ENCODE measurements at places on chromosomes 4 and X. TPM values are rescaled to one million over a fixed set of nuclear protein-coding genes. Genes with fewer than 3 reads are reported as not detected.
A peak's percentile ranks its signal among the peaks of the same experiment; 100 is the strongest.

DNA sequence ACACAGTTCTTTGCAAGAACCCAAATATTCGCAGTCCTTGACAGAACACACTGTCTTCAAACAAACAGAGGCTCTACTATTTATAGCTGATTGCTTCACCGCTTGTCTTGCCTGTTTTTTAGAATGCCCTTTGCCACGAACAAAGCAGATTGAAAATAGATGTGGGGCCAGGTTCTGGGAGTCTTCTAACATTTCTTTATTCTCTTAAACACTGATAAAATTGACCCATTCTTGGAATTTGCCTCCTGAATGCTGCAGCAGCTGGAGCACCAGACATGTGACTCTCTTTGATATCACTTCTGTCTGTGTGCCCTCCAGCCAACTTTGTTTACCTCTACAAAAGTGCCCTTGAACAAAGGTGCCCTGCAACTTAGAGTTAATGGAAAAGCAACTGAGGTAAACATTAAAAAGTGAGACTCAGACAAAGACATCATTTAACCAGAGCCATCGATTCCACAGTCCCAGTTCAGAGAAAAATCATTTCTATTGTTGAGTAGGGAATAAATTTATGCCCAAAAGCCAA, 64.2 kb upstream of the SPP1 start:
- H3K36me3 ChIP-seq: no peaks in the 10 kb centered on the region
- H3K4me1 ChIP-seq: peaks cover 25% of the 10 kb centered on the region
- H3K4me3 ChIP-seq: no peak overlapping the region
- no peaks in the 10 kb centered on the region for H3K27me3 ChIP-seq
- H3K27ac ChIP-seq: no peak overlapping the region

DNA sequence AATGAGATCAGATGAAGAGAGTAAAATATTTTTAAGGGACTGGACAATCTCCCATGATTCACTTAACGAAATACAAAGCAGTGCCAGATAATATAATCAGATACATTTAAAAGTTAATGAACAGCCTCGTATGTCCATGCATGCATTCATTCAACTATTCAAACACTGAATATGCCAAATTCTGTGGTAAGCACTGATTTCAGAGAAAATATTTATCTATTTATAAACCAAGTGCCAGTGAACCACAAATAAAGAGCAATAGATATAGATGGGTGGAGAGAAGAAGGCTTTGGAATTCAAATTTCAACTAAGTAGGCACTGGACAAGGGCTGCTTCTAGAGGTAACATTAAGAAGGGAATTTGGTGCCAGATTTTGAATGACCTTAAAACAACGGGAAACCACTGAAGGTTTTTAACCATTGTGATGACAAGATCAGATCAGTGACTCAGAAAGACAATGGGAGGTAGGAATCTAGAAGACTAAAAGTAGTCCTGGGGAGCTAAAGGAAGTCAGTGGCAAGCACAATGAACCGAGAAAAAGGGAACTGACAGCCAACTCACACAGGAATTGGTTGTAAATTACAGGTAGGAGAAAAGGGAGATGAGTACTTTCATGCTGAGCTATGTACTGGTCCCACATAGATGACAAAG, 14.2 kb downstream of the ELOVL6 start:
- H3K4me1 ChIP-seq: no peaks in the 10 kb centered on the region
- no peaks in the 10 kb centered on the region for H3K27me3 ChIP-seq
- H3K36me3 ChIP-seq: no peaks in the 10 kb centered on the region

- no peaks in the 10 kb centered on the region for H3K4me1 ChIP-seq
- no peaks in the 10 kb centered on the region for H3K27me3 ChIP-seq
- no peak overlapping the region for H3K4me3 ChIP-seq
- no peaks in the 10 kb centered on the region for H3K36me3 ChIP-seq
Observed at GRCh38 chrX:124860736-124861135, 458.9 kb upstream of the TEX13C start.

DNA sequence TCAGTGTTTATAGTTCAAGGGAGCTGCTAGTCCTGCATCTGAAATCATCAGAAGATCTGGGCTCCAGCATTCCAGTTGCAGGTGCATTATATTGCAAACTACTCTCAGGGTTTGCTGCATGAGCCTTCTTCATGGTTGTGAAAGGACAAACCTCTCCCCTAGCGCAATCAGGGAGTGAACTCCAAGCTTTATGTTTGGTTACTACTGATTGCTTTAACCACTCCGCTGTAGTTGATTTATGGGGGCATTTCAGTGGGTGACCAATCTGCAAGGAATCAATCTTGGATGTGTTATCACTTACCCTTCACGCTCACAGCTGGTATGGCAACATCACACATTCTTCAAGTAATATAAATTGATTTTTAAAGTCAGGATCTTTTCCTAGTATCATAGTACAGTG, 552.1 kb downstream of the SPOCK3 start:
- no peaks in the 10 kb centered on the region for H3K36me3 ChIP-seq
- H3K4me3 ChIP-seq: no peak overlapping the region
- no peak overlapping the region for H3K27ac ChIP-seq
- H3K27me3 ChIP-seq: no peaks in the 10 kb centered on the region
- H3K4me1 ChIP-seq: no peaks in the 10 kb centered on the region

DNA sequence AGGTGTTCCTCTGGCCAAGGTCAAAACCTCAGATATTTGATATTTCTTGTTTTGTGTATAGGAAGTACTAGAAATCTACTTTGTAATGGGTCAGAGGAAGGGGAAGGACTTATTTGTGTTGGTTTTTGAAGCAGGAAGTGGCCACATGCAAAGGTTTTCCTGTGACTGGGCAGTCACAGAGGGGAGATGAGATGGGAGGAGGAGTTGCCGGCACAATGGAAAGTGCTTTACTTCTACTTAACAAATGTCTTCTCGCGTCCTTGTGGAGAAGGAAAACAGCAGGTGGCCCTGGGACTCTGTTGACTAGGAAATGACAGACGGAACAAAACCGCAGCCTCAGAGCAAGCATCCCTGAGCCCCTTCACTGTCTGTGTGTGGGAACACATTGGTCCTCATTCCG, 46.6 kb downstream of the SHROOM2 start:
- no peak overlapping the region for H3K27ac ChIP-seq
- no peak for DNase-seq
- no peak overlapping the region for H3K4me3 ChIP-seq
- H3K36me3 ChIP-seq: no peaks in the 10 kb centered on the region

GRCh38 chrX:15751155-15751819, 13.2 kb downstream of the CA5B start:
- DNase-seq: no peak
- H3K36me3 ChIP-seq: no peaks in the 10 kb centered on the region
- no peaks in the 10 kb centered on the region for H3K27me3 ChIP-seq
- H3K4me1 ChIP-seq: no peaks in the 10 kb centered on the region

GRCh38 chrX:84729809-84730208, 227.6 kb upstream of the HDX start:
- H3K36me3 ChIP-seq: no peaks in the 10 kb centered on the region
- no peak overlapping the region for H3K27ac ChIP-seq
- H3K27me3 ChIP-seq: no peaks in the 10 kb centered on the region
- H3K4me1 ChIP-seq: no peaks in the 10 kb centered on the region

DNA sequence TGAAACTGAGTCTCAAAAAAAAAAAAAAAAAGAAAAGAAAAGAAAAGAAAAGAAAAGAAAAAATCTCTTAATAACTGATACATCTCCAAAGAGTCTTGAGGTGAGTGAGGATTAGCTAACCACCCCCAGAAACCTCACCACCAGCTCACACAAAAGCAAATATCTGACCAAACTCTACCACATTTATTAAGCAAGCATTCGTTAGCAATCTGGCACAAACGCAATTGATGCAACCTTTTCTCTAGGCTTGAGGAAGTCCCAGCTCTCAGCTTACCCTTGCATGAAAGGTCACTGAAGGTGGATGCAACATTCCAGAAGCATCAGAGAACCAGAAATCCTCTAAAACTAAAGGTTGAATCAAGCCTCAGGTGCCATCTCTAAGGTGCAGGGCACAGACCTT, 231.9 kb upstream of the BCOR start:
- no peaks in the 10 kb centered on the region for H3K36me3 ChIP-seq
- no peak for DNase-seq
- no peaks in the 10 kb centered on the region for H3K4me1 ChIP-seq
- H3K4me3 ChIP-seq: no peak overlapping the region

GRCh38 chr4:78065508-78066192, 8.5 kb downstream of the FRAS1 start:
- no peak overlapping the region for H3K4me3 ChIP-seq
- H3K4me1 ChIP-seq: no peaks in the 10 kb centered on the region
- no peaks in the 10 kb centered on the region for H3K36me3 ChIP-seq
- H3K27me3 ChIP-seq: no peaks in the 10 kb centered on the region
- no peak for DNase-seq
- H3K27ac ChIP-seq: no peak overlapping the region

DNA sequence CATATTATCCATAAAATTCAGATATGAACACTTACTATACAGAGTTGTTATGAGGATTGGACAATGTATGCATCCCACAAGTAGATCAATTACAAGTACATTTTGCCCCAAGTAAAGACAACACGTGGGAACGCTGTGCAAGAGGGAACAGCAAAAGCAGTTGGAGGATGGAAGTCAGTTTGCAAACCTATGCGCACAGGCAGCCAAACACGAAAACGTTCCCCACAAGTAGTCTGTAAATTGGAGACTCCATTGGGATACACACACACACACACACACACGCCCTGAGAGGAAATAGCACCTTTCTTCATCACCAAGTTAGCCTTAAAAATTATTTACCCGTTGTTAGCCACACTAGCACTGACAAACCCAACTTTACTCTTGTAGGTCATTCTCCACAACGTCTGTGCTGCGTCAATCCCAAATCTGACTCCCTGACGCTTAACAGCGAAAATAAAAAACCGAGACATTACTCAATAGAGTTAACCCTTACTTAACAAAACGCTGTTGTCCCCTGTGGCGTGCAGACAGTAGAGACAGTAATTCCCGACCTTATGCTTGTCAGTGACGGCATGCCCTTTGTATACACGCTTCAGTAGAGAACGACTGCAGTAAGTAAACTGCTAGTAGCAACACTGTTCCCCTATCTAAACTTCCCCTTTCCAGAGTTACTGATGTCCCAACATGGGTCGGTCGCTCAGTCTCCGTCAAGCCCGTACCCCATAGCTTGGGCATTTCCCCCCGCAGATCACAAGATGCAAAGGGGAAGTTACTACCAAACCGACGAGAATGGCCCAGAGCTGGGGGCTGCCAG, 730 bp downstream of the MANBA start:
- H3K36me3 ChIP-seq: no peaks in the 10 kb centered on the region
- H3K4me3 ChIP-seq: peak overlapping the region; percentile 99
- H3K27me3 ChIP-seq: no peaks in the 10 kb centered on the region
- no peak for DNase-seq

DNA sequence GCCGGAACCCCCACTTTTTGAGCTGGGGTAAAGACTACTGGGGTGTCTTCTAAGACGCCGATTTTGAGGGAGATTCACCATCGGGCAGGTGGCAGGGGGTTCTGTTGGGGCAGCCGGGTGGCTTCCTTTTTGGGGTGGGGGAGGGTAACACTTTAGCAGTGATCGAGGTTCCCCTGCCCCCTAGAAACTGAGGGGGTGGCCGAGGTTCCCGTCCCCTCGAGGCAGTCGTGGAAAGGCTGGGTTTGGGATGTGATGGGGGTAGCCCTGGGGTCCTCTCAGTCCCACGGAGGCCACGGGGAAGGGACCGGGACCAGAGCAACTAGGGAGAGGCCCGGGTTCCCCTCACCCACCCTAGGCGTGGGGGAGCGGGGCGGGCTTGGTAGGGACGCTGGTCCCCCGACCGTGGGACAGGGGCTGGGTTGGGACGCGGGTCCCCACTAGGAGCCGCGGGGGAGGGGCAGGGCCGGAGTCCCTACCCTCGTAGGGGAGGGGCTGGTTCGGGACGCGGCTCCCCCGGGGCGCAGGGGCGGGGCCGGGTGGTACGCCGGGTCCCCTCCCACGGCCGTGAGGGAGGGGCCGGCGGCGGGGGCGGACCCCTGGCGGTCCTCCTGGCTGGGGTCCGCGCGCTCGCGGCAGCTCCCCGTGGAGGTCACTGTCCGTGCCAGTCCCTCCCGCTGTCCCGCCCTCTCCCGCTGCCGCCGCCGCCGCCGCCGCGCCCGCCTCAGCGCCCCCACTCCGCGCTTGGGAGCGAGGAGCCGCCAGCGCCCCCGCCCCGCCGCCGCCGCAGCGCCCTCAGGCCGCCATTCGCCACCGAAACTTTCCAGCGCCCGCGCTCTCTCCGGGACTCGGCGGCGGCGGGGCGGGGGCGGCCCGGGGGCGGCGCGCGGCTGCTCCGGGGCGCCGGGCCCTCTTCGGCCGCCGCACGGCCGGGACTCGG, at the start of gene TBL1X:
TBL1X (plus strand) TSS at position 624 of the 937 bp plus-strand sequence. CDS start 188,529 bp downstream, outside the sequence.
- peak within 1 kb of the TSS; percentile 57 for H3K27ac ChIP-seq
- no peaks in the 10 kb centered on the region for H3K36me3 ChIP-seq
- H3K4me1 ChIP-seq: no peaks in the 10 kb centered on the region

GRCh38 chr4:173878701-173879100, 348.7 kb upstream of the HAND2 start:
- H3K4me1 ChIP-seq: no peaks in the 10 kb centered on the region
- no peak overlapping the region for H3K4me3 ChIP-seq
- no peaks in the 10 kb centered on the region for H3K36me3 ChIP-seq
- no peak for DNase-seq
- H3K27ac ChIP-seq: no peak overlapping the region
- no peaks in the 10 kb centered on the region for H3K27me3 ChIP-seq

- DNase-seq: no peak
- H3K27me3 ChIP-seq: peaks cover 3% of the 10 kb centered on the region
- no peak overlapping the region for H3K27ac ChIP-seq
- no peaks in the 10 kb centered on the region for H3K36me3 ChIP-seq
Observed at GRCh38 chr4:42119886-42120285, 32.6 kb downstream of the BEND4 start.

DNA sequence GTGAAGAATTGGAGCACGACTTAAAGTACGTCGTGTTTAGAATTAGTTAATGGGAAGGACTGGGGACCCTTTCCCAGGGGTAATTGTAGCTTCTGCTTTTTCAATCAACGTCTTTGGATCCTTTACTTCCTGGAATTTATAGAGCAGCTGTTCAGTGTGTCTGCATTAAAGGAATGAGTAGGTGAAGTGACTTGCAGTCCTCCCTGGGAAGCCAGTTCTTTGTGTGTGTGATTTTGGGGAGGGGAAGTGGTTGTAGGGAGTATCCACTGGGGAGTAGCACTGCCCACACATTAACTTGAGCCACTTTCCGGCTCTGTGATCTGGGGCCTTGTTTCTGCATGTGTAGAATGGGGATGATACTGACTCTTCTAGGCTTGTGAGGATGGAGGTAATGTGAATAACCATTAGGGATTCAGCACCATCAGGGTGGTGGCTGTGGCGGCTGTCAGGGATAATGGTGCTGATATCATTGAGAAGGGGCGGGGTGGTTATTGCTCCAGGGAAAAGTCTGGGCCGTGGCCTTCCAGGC, 54.7 kb downstream of the TMEM131L start:
- H3K27me3 ChIP-seq: no peaks in the 10 kb centered on the region
- no peaks in the 10 kb centered on the region for H3K36me3 ChIP-seq
- no peak overlapping the region for H3K4me3 ChIP-seq
- H3K4me1 ChIP-seq: no peaks in the 10 kb centered on the region

- no peak for DNase-seq
- no peaks in the 10 kb centered on the region for H3K4me1 ChIP-seq
- H3K36me3 ChIP-seq: no peaks in the 10 kb centered on the region
- no peak overlapping the region for H3K4me3 ChIP-seq
Observed at GRCh38 chrX:71871367-71871766, 39.3 kb upstream of the NHSL2 start.

- no peaks in the 10 kb centered on the region for H3K36me3 ChIP-seq
- no peaks in the 10 kb centered on the region for H3K4me1 ChIP-seq
- no peak overlapping the region for H3K4me3 ChIP-seq
- no peak overlapping the region for H3K27ac ChIP-seq
- no peak for DNase-seq
Observed at GRCh38 chr4:16844816-16845586, 53.4 kb downstream of the LDB2 start.

Gene MUC7
- polyA plus RNA-seq: not detected

Gene TXK
- polyA plus RNA-seq: 0.74 TPM

Gene SOD3
- 9.7 TPM for polyA plus RNA-seq

Gene NRK
- 12.2 TPM for polyA plus RNA-seq

Gene PCDH10
- 3.2 TPM for polyA plus RNA-seq

Gene DMRTC1
- polyA plus RNA-seq: 0.03 TPM

Gene TEX11
- not detected for polyA plus RNA-seq

Gene CITED1
- 2.5 TPM for polyA plus RNA-seq

Gene UGT2A3
- polyA plus RNA-seq: not detected

All from adrenal gland (tissue), 19 donors.